ENCODE measurements at places on chromosomes 16 and 17.

DNA sequence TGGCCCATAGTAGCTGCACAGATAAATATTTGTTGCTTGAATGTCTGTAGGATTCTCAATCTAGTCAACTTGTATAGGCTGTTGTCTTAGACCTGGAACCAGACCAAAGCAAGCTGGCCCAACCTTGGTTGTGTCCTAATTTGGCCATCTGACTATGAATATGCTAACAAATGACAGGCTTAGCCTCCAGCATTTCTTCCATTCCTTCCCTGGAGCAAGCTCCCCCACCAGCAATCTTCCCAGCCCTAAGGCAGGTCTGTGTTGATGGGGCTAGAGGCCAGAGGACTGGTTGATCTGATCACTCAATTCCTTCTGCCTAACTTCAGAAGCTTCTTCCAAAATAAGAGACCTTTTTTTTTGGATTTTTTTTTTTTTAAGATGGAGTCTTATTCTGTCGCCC lies 9.4 kb upstream of the PHOSPHO1 start:
- no peak for DNase-seq

- DNase-seq: peak; percentile 29
These were observed 3.8 kb downstream of the NKIRAS2 start for GRCh38 chr17:42023524-42024349.

DNA sequence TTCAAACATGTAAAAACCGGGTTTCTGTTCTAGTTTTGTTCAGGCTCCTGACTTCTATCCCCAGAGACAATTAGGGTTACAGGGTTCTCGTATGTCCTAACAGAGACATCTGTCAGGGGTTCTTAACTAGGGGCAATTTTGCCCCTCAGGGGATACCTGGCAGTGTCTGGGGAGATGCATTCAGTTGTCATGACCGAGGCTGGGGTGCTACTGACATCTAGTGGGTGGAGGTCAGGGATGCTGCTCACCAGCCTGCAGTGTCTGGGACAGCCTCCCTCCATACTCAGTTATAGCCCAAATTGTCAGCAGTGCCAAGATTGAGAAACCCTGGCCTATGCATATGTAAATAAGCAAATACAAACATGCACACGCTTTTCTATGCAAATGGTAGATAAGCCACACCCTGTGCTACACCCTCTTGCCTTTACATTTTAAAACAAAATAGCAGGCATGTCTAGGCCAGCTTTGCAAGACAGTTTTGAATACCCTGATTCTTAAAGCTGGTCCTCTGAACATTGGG lies 37.4 kb downstream of the CLEC16A start:
- peak; percentile 77 for DNase-seq

DNA sequence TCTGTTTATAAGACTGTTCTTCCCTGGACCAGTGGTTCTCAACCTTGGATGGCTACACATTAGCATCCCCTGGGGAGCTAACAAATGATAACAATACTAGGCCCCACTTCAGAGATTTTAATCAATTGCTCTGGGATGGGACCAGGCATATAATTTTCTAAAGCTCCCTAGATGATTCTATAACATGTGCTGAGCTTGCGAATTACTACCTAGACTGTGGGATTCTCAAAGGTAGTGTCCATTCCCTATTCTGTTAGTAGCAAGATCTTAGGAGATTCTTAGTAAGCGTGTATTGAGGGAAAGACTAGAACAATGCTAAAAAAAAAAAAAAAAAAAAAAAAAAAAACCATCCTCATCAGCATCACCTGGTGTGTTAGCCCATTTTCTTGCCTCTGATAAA lies 412.0 kb upstream of the CDH5 start:
- DNase-seq: no peak

DNA sequence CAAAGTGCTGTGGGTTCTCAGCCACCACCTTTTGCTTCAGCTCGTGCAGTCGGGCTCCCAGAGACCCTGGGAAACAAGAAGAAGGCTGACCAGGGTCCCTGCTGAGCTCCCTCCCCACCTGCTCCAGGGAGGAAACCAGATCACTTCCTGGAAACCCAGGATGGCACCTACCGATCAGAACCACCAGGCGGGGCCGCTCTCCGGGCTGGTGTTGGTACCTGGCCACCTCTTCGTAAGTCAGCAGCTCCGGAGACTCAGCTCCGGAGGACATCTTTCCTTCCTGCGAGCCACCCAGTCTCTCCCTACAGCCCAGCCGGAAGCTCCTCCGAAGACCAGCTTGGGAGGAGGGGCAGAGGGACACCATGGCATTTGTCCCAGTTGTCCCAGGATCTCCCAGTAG lies 18.9 kb downstream of the MPP3 start:
- DNase-seq: no peak

DNA sequence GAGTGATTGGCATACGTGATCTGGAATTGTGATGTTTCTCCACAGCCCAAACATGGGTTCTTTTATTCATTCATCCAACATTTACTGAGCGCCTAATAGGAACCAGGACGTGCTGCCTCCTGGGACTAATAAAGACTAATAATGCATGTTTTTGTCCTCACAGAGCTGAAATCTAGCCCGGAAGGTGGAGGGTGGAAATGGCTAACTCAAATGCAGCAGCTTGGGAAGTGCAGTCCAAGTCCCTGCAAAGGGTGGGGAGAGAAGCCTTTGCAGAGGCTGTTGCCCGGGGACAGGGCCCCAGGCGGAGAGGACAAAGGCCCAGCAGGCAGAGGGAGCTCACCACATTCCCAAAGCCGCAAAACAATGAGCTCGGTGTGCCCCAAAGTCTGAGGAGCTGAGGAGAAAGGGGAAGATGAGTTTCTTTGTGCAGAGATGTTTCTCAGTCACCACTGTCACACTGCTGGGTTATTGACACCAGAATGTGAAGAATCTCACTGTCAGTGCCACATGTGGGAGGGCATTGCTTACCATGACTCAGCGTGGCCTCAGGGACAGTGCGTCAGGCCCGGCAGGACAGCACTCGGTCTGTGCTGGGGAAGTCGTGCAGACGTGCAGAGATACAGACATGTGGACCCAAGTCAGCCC lies 118.2 kb upstream of the CHMP6 start:
- no peak for DNase-seq

DNA sequence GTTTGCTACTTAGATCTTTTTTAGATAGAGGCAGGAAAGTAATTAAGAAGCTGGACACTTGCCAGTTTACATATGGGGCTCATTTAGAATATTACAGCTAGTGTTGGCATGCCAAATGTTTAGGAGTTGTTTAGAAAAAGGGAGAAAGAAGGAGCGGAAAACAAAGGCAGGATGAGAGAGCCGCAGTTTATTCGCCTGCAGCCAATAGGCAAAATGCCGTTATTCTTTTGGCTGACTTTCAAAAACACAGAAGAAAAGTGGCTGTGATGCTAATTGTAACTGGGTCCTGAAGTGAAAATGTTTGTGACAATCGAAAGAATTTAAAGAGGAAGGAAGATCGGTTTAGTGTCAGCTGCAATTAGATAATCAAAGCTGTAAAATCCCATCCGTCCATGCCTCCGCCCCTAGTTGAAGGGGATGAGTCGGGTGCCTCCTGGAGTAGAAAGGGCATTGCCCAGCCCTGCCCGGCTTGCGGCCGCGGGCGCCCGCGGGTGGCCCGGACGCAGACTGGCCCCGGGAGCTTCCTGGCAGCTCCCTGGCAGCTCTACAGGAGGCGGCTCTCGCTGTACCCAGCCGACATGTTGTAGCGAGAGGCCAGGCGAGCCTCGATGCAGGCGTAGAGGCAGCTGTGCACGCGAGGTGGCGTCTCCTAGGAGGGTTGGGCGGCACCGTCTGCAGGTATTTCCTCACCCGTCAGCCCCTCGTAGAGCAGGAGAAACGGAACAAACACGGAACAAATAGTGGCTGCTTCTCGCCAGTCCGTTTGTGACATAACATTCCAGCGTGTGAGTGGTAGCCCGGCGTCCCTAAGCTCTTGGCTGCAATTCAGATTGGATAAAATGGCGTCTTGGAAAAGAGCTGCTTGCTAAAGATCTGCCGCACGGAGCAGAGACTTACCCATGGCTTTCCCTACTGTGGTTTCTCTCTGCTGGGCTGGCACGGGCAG lies 82.2 kb downstream of the TNRC6C start:
- DNase-seq: peak; percentile 70

DNA sequence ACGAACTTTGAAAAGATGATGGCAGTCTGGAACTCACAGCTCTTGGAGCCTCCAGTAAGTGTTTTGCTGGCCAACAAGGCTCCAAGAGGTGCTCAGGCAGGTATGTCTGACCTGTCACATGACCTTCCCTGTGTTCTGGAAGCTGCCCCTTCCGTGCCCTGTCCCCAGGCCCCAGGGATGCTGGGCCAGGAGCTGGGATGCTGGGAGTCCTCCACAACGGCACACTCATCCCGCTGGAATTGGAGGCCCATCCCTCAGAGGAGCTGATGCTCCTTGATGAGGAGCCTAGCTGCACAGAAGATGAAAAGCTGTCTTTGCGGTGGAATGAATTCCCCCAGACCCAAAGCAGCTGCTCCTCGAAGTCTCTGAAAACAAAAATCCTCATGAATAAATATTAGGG lies 47.8 kb downstream of the HOXB1 start:
- no peak for DNase-seq

- DNase-seq: no peak
These were observed 5.4 kb downstream of the ABR start for GRCh38 chr17:1174263-1174880.

Measured in OCI-M1 (cell line).